ENCODE measurements at places on chromosomes 7 and 10.
A peak's percentile ranks its signal among the peaks of the same experiment; 100 is the strongest.

- no peak for DNase-seq
Observed at GRCh38 chr10:50286517-50286916, 35.2 kb upstream of the ASAH2 start.

DNA sequence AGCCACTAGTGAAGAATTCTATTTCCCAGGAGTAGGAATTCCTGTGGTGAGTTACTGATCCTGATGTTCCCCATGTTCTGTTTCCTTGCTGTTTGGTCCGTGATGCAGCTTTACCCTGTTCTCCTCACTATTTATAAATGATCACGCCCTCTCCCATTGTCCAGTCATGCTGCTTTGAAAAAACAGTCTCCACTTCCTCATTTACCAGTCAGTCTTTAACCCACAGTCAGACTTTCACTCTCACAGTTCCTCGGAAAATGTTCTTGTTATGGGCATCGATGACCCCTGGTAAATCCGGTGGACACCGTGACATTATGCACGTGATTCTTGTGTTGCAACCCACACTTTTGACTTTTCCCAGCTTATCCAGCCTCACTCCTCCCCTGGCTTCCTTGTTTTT is 14.4 kb downstream of the SCIN start:
- peak; percentile 80 for DNase-seq

DNA sequence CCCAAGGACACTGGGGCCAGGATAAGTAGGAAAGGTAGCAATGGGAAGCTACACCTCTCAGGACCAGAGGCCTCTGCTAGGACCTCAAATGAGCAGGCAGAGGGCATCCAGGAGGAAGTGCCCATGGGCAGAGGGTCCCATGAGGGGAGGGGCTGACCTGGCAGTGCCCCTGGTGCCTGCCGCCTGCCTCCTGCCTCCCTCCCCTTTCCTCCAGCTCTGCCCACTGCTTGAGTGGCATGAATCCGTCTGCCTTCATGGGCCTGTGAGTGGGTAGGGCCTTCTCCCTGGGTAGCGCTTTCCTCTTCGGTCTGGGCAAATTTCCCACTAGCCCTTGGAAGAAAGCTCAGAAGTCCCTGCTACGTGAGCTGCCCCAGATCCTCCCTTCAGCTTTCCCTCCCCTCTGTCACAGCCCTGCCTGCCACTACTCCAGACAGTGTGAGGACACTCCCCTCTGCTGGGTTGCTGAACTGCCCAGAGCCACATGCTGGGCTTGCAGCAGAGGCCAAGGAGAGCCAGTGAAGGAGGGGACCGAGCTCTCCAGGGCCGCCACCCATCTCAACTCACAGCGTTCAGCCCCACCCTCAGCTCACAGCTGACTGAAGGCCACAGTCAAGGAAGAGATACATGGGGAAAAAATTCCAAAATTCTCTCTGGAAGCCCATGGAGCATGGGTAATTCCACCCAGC is 141.4 kb downstream of the ARHGAP22 start:
- no peak for DNase-seq

GRCh38 chr10:14009371-14010100 is 321.2 kb downstream of the FRMD4A start:
- DNase-seq = no peak

DNA sequence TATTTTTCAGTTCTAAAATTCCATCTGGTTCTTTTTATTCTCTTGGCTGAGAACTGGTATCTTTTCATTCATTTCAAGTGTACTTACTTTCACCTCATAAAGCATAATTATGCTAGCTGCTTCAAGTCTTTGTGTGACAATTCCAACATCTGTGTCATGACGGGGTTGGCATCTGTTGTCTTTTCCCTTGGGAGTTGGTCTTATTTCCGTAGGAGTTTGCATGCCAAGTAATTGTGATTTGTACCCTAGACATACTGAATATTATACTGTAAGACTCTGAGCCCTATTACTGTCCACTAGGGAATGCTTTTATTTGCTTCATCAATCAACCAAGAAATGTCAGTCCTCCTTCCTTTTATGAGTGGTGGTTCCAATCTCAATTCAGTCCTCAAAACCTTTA is 24.6 kb upstream of the HUS1 start:
- DNase-seq = no peak

- no peak for DNase-seq
Observed at GRCh38 chr10:95785942-95786669, 30.1 kb downstream of the ENTPD1 start.

DNA sequence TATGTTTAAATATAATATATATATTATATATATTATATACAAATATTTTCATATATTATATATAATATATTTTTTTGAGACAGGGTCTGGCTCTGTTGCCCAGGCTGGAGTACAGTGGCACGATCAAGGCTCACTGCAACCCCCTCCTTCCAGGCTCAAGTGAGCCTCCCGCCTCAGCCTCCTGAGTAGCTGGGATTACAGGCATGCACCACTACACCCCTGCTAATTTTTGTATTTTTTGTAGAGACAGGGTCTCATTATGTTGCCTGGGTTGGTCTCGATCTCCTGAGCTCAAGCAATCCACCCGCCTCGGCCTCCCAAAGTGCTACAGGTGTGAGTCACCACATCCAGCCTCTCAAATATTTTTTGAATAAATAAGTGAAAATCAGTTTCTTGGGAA is 215.5 kb downstream of the GATA3 start:
- no peak for DNase-seq

DNA sequence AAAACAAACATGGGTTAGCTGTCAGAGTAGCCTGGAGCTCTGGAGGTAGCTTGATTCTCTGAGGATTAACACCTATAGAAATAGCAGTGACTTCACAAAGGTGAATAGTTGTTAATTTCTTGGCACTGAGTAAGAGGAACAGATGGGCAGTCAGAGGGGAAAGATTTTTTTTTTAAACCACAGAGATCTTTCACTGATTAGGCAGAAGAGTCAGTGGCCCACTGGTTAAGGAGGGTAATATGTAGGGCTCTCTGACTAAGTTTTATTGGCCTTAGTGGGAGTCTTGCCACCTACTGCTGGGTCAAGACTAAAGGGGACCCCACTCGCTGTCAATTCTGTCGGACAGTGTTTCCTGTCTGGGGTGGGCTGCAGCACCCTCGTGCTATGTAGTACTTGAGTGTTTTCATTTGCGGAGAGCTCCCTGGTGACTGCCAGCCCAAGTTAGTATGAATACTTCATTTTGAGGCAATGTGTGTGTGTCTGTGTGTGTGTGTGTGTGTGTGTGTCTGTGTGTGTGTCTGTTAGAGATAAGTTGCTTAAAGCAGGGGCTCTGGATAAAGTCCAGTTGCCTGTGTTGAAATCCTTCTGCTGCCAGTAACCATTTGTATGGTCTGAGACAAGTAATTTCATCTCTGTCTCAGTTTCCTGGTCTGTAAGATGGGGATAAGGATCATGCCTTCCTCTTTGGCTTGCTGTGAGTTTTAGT is 145.2 kb downstream of the ARID5B start:
- peak; percentile 98 for DNase-seq

- DNase-seq = no peak
Observed at GRCh38 chr7:55140941-55141278, 122.1 kb downstream of the EGFR start.

- DNase-seq = no peak
Observed at GRCh38 chr10:13887761-13888160, 301.0 kb downstream of the PRPF18 start.

DNA sequence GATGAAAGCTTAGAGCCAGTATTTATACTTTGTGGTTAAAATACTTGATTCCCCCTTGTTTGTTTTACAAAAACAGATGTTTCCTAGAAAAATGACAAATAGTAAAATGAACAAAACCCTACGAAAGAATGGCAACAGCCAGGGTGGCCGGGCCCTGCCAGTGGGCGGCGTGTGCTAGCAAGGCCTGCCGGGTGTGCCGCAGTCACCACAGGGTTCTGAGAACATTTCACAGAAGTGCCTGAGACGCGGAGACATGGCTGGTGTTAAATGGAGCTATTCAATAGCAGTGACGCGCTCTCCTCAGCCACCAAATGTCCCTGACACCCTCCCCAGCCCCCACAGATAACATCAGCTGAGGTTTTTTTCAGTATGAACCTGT is 14.5 kb downstream of the GPR146 start:
- peak; percentile 14 for DNase-seq

DNA sequence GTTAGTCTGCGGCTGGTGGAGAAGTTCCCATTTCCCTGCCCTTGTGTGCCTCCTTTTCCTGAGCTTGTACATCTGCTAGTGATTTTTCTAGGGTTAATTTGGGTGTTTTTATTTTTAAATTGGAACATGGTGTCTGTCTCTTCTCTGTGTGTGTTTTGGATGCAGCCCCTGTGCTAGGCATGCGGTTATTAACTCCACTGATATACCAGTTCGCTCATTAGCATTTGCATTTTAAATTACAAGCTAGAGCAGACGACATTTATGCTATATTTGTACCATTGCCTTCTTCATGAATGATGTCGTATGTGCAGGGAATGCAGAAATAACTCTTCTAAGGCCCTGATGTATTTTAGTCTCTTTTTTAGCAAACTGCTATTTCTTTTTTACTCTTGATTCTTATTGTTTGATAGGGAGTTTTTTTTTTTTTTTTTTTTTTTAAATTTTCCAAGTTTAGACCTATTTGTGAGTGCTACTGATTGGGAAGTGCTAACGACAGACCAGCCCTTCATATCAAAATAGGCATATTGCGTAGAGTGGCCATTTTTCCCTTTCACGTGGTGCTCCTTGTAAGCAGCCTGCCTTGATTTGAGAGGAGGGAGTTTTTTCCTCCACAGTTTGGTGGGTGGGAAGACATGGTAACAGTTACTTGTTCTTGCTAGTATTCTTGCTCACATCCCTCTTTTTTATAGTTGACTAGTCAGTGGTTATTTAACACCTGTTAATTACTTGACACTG is 89.6 kb downstream of the LRRC4 start:
- no peak for DNase-seq

Data from amniotic epithelial cell (primary cell).